Stimulated activated CD8-positive, alpha-beta memory T cell treated with anti-CD3 and anti-CD28 coated beads, Interleukin-12 subunit alpha, Interleukin-12 subunit beta, amount 100 ng/mL, for 4 hours (primary cell): ENCODE measurements at places on chromosomes 7 and 10.

GRCh38 chr10:45461034-45461433 is 87.0 kb downstream of the ALOX5 start:
- DNase-seq, result no peak

DNA sequence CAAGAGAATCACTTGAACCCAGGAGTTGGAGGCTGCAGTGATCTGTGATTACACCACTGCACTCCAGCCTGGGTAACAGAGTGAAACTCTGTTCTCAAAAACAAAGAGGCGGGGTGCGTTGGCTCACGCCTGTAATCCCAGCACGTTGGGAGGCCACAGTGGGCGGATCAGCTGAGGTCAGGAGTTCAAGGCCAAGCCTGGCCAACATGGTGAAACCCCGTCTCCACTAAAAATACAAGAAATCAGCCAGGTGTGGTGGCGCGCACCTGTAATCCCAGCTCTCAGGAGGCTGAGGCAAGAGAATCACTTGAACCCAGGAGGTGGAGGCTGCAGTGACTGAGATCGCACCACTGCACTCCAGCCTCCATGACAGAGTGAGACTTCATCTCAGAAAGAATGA is 42.4 kb upstream of the NCAPG2 start:
- no peak for DNase-seq

- DNase-seq, result no peak
These were observed 1249.9 kb upstream of the AUTS2 start for GRCh38 chr7:68348401-68348800.

DNA sequence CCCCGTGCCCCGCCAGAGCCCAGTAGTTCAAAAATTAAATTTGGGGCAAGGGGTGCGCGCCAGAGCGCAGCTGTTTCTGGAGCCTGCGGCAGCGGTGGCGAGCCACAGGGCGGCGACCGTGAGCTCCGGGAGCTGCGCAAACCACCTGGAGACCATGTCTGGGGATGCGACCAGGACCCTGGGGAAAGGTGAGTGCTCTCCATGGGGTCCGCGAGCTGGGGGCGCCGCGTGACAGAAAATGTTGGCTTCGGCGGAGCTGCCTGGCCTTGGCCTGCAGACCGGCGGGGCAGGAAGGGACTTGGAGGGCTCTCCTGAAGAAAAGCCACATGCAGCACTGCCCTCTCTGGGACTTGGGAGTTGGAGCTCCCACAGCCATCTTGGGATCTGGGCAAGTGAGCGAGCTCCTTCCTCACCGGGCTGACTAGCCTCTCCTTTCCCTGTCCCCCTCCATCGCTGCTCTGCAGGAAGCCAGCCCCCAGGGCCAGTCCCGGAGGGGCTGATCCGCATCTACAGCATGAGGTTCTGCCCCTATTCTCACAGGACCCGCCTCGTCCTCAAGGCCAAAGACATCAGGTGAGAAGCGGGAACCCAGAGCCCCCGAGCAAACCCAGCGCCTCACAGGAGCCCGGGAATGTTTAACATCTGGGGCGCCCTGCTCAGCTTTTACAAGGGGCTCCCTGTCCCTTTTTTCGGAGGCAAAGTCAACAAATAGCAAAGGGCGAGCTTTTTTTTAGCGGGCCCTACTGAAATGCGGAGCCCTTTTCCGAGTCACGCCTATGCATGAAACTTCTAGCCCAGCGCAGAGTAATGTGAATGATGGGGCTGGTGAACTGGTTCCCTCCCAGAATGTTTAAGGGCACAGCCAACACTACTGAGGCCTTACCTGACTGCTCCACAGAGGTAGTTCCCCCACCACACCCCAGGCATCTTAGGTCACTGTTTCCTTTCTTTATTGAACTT is 6.1 kb downstream of the GSTO2 start:
- no peak for DNase-seq

DNA sequence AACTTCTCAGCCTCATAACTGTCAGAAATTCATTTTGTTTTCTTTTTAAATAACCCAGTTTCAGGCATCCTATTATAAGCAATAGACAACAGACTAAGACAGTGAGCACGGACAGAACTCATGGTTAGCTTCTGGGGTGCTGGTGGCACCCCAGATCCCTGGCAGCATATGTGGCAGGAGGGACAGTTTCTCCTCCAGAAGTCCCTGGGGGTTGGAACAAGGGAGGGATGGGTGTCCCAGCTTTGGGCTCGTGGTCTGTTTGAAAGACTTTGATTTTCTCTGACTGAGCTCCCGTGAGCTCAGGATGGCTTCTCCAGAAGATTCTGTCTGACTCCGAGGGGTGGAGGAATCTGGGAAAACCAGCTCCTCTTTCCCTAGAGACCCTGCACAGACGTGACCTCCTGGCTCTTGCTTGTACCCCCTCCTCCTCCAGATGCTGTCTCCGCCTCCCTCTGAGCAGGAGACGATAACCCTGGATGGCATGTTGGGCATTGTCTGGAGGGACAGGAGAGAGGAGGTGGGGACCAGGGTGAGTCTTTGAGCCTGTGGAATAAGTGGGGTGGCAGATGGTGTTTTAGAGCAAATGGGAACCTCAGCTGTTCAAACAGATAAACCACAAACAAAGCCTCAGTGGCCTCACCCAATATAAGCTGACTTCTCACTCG is 421.1 kb downstream of the GLRX3 start:
- DNase-seq, result no peak
